ENCODE measurements at places on chromosomes 5 and 9.

- DNase-seq, result no peak
Observed at GRCh38 chr9:30775236-30775635, 1609.2 kb upstream of the ACO1 start.

DNA sequence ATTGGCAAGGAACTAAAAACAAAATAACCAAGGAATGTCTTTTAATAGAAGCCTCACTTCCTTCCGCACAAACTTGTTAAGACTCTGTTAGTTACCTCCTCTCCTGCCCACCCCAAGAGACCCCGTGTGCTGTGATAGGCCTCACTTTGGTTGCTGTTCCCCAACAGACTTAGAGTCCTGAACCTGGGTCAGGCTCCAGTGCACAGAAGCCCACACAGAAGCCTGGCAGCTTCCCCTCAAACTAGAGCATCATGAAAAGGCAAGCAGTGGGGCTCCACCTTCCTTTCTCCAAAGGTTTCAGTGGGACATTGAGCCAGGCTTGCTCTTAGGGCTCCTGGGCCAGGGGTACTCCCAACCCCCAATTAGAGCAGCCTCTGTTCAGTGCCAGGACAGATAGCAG lies 230.5 kb downstream of the ESM1 start:
- DNase-seq, result no peak

DNA sequence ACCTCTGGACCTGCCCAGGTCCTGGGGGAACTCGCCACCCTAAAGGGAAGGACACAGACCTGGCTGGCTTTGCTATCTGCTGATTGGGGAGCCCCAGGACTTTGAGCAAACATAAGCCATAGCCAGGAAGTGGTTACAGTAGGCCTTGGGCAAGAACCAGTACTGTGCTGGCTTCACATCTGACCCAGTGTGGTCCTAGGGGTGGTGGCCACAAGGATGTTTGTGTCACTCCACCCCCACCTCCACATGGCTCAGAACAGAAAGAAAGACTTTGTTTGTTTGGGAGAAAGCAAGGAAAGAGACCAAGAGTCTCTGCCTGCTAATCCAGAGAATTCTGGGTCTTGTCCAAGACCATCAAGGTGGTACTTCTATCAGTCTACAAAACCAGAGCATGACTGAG lies 334.2 kb downstream of the SPOCK1 start:
- no peak for DNase-seq

- DNase-seq, result no peak
Observed at GRCh38 chr9:16986556-16986955, 116.1 kb upstream of the BNC2 start.

DNA sequence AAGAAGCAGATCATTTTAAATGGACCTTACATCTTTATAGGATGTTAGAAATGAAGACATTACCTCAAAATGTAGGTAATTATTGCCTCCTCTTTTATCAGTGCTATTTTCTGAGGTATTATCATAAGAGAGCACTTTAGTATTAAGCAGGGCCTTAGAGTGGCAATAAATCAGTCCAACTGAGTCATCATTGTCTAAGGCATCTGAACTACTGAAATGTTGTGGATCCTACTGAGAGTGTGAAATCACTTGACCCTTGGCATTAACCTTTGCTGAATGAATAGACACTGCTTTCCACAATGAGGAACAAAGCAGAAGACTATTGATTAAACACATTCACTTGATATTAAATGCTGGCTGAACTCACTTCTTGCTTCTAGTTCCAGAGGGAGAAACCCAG lies 224.6 kb upstream of the ARRDC3 start:
- DNase-seq, result no peak

DNA sequence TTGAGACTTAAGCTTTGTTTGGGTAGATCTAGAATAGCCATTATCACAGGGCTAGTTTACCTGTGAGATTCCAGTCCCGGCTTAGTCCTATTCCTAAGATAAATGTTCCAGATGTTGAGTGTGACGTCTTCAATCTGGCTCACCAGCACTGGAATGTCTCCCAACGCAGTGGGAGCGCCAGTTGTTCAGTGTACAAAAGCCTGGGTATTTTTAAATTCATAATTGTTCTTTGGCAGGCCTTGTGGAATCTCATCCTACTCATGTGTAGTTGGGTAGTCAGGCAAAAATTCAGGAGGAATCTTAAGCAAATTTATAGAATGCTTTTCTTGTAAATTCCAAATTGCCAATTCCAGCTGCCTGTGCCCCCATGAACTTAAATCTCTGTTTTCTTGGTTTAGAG lies 272.6 kb upstream of the KCNN2 start:
- DNase-seq, result no peak

- DNase-seq, result no peak
Observed at GRCh38 chr9:119291554-119291953, 77.7 kb downstream of the BRINP1 start.

DNA sequence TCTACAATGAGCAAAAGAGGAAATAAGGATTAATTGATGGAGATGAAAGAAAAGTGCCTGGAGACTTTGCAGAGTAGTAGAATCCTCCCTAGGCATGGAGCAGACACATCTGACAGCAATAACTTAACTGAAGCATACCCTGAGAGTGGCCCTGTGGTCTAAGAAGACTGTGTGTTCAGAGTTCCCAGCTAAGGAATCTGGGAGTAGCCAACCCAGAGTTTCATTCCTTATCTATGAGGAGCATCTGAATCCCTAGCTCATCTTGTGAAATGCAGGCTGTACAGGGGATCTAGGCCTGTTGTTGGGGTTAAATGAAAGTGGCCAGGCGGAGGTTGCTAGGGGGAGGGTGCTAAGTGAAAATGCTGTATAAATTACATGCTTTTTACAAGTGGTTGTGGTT lies 233.1 kb upstream of the FBXL7 start:
- DNase-seq, result no peak

GRCh38 chr5:96142786-96143434 lies 181.3 kb upstream of the ELL2 start:
- DNase-seq, result no peak

- DNase-seq, result no peak
Observed at GRCh38 chr9:2390028-2390427, 231.6 kb upstream of the VLDLR start.
